ENCODE measurements at places on chromosomes 2 and 18.

DNA sequence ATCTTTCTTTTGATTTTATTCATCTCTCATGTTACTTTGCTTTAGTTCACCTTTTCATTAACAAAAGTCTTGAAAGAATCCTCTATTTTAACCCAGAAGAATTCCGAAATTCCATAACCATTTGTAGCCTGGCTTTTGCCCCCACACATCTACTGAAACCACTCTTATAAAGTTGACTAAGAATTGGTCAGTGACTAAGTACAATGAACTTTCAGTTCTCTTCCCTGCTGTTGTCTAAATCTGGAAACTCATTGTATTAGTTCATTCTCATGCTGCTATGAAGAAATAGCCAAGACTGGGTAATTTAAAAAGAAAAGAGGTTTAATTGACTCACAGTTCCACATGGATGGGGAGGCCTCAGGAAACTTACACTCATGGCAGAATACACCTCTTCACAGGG is 49.9 kb upstream of the PNPT1 start:
- DNase-seq: no peak

DNA sequence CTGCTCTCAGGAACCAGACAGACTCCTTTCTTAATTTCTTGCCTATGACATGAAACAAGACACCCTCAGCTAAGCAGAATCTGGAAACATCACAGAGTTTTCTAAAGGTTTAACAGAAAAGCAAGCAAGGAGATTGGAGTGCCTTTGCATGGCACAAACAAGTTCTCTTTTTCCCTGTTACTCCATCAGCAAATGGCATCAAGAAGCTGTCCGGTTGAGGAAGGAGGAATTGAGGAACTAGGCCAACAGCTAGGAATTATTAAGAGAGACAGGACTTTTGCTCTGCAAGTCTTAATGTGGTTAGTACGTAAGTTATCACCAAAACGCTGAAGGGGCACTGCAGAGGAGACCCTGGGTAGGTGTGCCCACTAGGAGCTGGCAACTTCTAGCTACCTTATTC is 53.2 kb downstream of the NEB start:
- no peak for DNase-seq

DNA sequence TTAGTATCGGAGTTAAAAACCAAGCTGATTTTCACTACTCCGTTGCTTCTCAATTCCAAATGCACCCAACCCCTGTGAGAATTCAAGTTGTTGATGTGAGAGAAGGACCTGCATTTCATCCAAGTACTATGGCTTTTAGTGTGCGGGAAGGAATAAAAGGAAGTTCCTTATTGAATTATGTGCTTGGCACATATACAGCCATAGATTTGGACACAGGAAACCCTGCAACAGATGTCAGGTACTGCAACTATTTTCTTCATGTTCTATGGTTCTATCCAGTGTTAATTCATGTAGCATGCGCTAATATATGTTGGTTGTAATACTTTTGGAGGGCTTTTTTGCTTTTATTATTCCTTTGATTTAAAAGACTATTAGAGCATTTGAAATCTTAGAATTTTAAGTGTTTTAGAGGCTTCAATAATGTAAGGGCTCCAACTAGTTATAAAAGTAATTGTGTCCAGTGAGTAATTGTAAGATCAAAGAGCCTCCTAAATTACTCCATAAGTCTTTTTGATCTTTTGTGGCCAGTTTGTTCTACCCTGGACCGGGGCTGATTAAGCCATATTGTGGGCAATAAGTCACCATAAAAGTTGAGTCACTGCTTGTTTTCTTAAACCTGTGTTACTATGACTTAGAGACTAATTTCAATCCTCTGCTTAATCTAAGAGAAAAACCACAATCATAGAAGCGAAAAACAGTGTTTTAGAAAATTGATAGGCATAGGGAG is 22.9 kb downstream of the DSG4 start:
- no peak for DNase-seq

- no peak for DNase-seq
Observed at GRCh38 chr18:54924948-54925347, 34.3 kb downstream of the CCDC68 start.

GRCh38 chr2:105449076-105449475 is 50.2 kb upstream of the FHL2 start:
- DNase-seq: no peak
